Suprapubic skin (tissue), 4 donors: ENCODE measurements at places on chromosomes 3 and 15.

DNA sequence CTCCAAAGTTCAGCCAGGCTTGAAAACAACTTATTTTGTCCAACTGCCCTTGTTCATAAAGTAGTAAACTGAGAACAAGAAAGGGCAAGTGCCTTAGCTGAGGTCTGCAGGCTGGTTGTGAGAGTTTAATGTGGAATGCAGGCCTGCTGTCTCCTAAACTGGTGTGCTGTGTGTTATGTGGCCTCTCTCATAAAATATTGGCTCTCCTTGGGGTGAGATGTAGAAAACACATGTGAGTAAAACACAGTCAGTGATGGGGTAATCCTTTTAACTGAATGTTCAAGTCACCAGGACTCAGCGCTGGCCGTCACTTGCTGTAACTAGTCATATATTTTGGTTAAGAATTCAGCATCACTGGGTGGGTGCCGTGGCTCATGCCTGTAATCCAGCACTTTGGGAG lies 7.1 kb upstream of the ST6GAL1 start:
- H3K36me3 ChIP-seq = no peaks in the 10 kb centered on the region
- H3K4me1 ChIP-seq = peaks cover 3% of the 10 kb centered on the region
- no peak overlapping the region for H3K27ac ChIP-seq

DNA sequence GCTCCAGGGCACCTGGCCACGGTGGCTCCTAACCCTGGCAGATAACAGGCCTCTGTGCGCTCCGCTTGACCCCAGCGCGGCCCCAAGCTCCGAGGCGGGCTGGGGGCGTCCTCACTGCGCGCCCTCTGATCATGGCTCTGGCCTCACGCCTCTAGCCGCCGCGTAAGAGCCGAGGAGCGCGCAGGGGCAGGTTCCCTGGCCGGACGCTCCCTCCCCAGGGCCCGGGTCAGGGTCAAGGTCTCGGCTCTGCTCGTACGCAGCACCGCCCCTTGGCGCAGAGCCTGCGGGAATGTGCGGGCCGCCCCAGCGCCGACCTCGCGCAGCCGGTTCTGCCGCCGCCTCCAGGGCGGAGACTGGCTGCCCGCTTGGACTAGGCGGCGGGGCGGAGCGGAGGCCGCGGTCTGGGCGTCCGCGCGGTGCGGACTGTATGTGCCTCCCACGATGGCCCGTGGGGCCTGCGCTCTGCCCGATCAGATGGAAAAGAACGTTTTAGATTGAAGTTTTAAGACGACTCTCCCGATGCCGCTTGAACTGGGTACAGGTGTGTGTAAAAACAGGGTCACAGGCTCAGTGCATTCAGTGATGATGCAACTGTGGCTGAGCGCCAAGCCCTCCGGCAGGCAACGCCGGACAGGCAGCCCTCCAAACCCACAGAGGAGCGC lies 40.8 kb downstream of the CHST14 start:
- peak overlapping the region; percentile 35 for H3K27ac ChIP-seq
- DNase-seq = peak; percentile 78
- peaks cover 28% of the 10 kb centered on the region for H3K4me1 ChIP-seq
- H3K27me3 ChIP-seq = no peaks in the 10 kb centered on the region

GRCh38 chr3:162134571-162134970 lies 638.0 kb downstream of the OTOL1 start:
- no peaks in the 10 kb centered on the region for H3K4me1 ChIP-seq
- no peak overlapping the region for H3K4me3 ChIP-seq
- H3K27ac ChIP-seq = no peak overlapping the region
- H3K27me3 ChIP-seq = no peaks in the 10 kb centered on the region
- DNase-seq = no peak

- H3K27ac ChIP-seq = no peak overlapping the region
- no peak for DNase-seq
Observed at GRCh38 chr3:481680-482079, 285.1 kb downstream of the CHL1 start.

DNA sequence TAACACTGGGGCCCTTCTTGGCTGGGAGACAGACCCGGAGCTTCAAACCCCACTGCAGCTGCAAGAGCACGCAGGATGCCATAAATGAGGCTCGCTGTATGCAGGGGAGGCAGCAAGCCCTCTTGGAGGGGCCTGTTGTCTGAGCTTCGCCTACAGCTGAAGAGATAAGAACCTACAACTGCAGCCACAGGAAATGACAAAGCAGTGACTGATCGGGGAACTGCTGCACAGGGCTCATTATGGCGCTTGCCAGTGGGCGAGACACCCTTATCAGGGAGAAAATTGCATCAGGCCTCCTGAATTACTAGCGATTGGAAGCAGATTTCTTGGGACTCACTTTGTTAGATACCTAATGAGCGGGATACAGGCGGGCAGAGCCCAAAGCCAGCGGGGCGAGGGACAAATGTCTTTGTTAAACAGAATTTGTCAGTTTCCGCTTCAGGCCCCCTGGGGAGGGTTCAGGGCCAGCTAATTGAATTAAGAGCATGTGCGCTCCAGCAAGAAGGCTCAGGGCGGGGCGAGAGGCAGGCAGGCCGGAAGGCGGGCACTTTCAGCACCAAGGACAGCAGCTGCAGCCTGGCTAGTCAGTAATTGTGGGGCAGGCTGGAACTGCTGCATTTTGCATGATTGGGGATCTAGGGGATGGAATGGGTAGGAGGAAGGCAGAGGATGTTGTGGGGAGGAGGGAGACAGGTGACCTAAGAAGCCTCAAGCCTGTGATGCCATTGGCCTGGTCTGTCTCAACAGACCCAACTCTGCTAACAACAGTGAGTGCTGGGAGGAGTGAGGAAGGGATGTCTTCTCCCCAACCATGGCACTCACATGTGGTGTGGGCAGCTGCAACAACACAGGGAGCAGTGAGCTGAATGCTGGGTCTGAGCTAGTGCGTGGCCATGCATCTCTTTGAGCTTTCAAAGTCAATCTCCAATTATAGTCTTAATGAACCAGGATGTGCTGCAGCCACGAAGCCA lies 55.3 kb downstream of the CCDC33 start:
- H3K27ac ChIP-seq = no peak overlapping the region
- no peaks in the 10 kb centered on the region for H3K4me1 ChIP-seq
- no peak for DNase-seq
- no peak overlapping the region for H3K4me3 ChIP-seq
- H3K36me3 ChIP-seq = no peaks in the 10 kb centered on the region
- peaks cover 19% of the 10 kb centered on the region for H3K27me3 ChIP-seq

GRCh38 chr3:186152889-186153292 lies 44.0 kb upstream of the ETV5 start:
- no peaks in the 10 kb centered on the region for H3K36me3 ChIP-seq
- no peak overlapping the region for H3K27ac ChIP-seq
- H3K4me3 ChIP-seq = no peak overlapping the region
- no peaks in the 10 kb centered on the region for H3K4me1 ChIP-seq
- no peak for DNase-seq

DNA sequence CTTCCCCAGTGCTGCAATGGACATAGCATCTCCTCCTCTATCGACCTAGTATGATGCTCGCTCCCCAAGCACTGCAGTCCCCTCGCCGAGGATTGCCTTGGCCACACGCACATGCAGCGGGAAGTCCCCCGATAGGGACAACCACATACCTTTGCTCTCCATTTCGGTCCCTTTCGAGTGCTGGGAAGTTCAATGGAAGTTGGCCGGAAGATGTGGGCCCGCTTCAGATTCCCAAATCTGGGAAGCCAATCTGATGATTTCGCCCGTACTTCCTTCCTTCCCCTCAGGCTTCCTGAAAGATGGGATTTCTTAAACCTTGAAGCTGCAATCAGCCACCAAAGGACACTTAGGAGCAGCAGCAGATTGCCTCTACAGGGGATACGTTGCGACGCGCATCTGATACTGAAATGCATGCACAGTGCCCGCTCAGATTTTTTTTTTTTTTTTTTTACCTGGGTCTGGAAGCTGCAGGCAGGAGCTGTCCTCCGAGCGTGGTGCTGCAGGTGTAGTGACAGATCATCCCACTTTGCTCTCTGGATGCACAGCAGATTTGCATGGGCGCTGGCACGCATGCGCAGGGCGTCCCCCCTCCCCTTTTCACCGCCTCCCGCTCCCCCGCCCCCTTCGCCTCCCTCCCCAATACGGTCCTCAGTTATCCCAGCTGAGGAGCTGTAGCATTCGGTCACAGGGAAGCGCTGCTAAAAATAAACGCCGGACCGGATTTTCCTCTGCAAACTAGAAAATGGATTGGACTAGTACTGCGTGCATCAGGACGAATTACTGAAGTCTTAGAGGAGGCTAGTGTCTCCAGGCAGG lies at the start of gene FGF12:
FGF12 (minus strand) TSS at position 510 of the 816 bp plus-strand sequence.
- peaks cover 7% of the 10 kb centered on the region for H3K27me3 ChIP-seq
- H3K27ac ChIP-seq = no peak within 1 kb of the TSS
- DNase-seq = no peak
- H3K4me1 ChIP-seq = peaks cover 5% of the 10 kb centered on the region
- no peaks in the 10 kb centered on the region for H3K36me3 ChIP-seq

DNA sequence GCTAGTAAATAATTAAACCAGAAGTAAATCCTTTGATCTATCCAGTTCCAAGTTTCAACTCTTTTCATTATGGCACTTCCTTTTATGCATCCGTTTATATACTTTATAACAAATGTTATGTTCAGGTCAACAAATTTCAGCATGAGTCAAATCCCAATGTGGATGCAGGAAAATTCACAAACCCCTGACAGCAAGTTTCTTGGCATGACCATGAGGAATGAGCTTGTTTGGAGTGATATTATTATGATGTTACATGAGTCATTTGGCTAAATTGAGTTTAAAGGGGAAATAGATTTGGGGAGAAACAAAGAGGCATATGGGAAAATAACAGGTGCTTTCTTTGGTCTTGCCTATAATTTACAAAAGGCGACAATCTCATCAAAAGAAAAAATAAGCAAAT lies 32.1 kb upstream of the KCNMB2 start:
- no peaks in the 10 kb centered on the region for H3K36me3 ChIP-seq
- H3K4me3 ChIP-seq = no peak overlapping the region
- peaks cover 3% of the 10 kb centered on the region for H3K27me3 ChIP-seq

DNA sequence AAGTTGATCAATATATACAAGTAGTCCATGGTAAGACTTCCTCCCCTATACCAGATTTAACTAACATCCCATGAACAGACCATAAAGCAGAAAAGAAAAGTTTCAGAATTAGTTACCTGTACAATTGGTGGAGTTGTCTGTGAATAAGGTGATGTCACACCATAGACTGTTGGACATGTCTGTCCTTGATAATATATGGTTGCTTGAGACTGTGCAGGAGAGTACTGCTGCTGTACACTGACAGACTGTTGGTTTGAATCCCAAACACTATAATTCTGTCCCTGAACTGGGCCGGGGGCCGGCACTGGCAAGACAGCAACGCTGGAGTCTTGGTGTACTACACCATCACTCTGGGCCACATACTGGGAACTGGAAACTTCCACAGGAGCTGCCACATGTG lies 77.2 kb downstream of the NBEAL2 start:
- no peaks in the 10 kb centered on the region for H3K27me3 ChIP-seq
- peaks cover 32% of the 10 kb centered on the region for H3K36me3 ChIP-seq
- no peak overlapping the region for H3K4me3 ChIP-seq

- no peaks in the 10 kb centered on the region for H3K27me3 ChIP-seq
- no peak overlapping the region for H3K4me3 ChIP-seq
- H3K36me3 ChIP-seq = no peaks in the 10 kb centered on the region
- no peak for DNase-seq
Observed at GRCh38 chr15:78726870-78727551, 84.3 kb downstream of the ADAMTS7 start.

DNA sequence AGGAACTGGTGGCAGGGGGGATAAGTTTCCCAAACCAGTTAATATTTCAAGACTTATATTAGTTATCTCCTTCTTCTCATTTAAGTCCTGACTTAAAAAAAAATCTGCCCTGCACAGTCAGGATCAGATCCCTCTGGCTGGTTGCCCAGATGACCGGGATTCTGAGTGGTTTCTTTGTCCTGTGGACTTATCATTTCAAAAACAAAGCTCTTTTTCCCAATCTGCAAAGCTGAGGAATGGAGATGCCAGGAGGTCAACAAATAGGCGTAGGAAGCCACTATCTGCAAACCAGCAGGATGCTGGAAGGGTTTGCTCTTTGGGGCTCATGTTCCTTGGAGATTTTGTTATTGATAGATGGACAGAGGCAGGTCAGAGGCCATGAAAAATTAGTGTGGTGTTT lies 5.8 kb downstream of the C3orf20 start:
- no peak overlapping the region for H3K4me3 ChIP-seq
- DNase-seq = no peak
- no peaks in the 10 kb centered on the region for H3K27me3 ChIP-seq
- no peaks in the 10 kb centered on the region for H3K36me3 ChIP-seq
- H3K27ac ChIP-seq = no peak overlapping the region

DNA sequence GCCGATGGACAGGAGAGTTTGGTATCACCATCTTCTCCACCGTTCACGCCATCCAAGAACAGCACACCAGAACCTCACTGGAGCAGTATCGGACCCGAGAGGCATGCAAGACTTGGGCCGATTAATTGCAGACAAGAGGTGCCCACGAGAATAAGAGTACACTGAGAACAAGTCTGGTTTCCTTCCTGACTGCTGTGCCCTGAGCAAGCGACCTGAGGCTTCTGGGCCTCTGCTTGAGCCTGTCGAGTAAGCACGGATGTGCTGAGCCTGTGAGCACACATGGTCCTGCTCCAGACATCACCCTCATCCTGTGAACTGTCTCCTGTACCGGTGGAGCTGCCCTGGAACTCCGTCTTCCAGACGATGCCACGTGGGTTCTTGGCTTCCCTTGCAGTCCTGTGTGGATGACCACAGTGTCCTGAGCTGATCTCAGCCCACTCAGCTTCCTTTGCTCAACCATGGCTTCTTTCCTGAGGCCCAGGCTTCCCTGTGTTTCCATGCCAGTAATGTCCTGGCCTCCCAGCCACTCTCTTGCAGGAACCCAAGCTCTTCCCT lies 34.3 kb upstream of the SNRPA1 start:
- no peaks in the 10 kb centered on the region for H3K4me1 ChIP-seq
- no peak for DNase-seq
- H3K27ac ChIP-seq = no peak overlapping the region
- H3K4me3 ChIP-seq = no peak overlapping the region

GRCh38 chr3:136396916-136397315 lies 146.8 kb downstream of the PCCB start:
- no peaks in the 10 kb centered on the region for H3K27me3 ChIP-seq
- DNase-seq = no peak
- no peaks in the 10 kb centered on the region for H3K4me1 ChIP-seq
- H3K27ac ChIP-seq = no peak overlapping the region
- H3K36me3 ChIP-seq = peaks cover 14% of the 10 kb centered on the region
- no peak overlapping the region for H3K4me3 ChIP-seq

DNA sequence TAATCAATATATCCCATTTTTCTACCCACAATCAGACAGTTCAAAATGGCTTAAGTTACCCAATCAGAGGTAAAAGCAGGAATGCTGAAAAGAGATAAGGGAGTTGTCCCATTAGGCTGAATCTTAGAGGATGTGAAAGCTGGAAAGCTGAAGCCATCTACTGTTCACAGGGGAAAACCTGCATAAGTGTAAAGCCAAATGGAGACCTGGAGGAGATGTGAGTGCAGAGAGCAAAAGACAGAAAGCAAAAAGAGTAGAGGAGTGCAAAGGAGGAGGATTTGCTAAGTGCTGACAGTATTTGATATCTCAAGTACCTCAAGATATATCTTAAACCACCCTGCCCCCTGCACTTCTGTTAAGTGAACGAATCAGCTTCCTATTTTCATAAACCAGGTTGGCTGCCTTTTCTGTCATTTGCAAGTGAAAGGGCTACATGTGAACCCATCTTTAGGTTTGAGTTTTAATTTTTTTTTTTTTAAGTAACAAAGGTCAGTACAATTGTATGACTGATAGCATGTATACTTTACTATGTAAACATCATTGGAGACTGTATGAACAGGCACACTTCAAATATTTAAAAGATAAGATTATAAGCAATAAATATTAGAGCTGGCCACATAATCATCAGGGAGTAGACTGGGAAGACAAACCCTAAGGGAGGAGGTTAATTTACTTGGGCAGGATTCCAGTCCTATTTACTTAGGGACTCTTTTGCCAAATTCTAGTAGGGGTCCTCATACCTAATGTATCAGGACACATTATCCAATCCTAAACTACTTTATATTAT lies 22.8 kb upstream of the P2RY1 start:
- H3K27ac ChIP-seq = no peak overlapping the region
- no peaks in the 10 kb centered on the region for H3K4me1 ChIP-seq
- DNase-seq = no peak
- H3K36me3 ChIP-seq = no peaks in the 10 kb centered on the region
